Esophagus muscularis mucosa (tissue), 4 donors: ENCODE measurements at places on chromosomes 5 and 9.

GRCh38 chr9:86282979-86283535, 719 bp upstream of the ISCA1 start:
- H3K4me3 ChIP-seq: peak overlapping the region; percentile 93
- H3K36me3 ChIP-seq: no peaks in the 10 kb centered on the region
- DNase-seq: no peak

DNA sequence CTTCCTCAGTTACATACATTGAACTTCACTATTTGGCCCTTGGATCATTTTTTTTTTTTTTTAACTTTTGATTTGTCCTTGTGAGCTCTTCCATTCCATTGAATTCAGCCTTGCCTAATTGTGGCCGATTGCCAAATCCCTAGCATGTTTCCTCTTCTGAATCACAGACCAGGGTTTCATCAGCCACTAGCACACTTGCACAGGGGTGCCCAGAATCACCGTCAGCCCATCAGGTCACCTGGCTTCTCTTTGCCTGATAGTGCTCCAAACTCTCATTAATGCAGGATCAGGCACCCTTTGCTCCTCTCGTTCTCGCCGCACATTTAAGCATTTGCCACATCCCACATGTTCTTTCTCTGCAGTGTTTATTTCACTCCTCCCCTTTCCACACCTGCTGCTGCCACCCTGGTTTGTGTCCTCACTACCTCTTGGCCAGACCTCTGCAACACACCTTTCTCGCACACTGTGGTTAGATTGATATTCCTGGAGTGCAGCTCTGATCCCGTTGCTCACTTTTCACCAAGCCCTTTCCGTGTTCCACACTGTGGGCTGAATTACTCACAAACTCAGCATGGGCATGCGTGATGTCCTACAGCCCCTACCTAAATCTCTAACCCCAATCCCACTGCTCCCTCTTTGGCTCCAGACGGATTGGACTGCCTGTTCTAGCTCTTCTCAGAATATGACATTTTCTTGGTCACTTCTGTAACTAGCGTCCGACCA, 9.8 kb downstream of the PIK3R1 start:
- H3K27me3 ChIP-seq: no peaks in the 10 kb centered on the region
- DNase-seq: no peak

- H3K27me3 ChIP-seq: no peaks in the 10 kb centered on the region
- H3K4me3 ChIP-seq: no peak overlapping the region
- H3K27ac ChIP-seq: no peak overlapping the region
- H3K4me1 ChIP-seq: no peaks in the 10 kb centered on the region
Observed at GRCh38 chr9:138049085-138049778, 171.7 kb downstream of the CACNA1B start.

DNA sequence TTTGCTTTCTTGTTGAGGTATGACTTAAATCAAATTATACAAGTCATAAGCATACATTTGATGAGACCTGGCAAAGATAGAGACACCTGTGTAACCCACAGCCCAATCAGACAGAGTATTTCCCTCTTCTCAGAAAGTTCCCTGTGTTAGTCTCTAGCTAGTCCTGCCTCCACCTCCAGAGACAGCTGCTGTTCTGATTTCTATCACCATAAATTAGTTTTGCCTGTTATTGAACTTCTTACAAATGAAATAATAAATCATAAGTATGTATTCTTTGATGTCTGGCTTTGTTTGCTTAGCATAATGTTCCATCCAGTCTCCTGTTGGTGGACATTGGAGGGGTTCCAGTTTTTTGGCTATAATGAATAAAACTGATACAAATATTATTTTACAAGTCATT, 194.5 kb downstream of the ICE1 start:
- peaks cover 22% of the 10 kb centered on the region for H3K4me1 ChIP-seq
- H3K27ac ChIP-seq: no peak overlapping the region
- no peaks in the 10 kb centered on the region for H3K27me3 ChIP-seq
- no peaks in the 10 kb centered on the region for H3K36me3 ChIP-seq

DNA sequence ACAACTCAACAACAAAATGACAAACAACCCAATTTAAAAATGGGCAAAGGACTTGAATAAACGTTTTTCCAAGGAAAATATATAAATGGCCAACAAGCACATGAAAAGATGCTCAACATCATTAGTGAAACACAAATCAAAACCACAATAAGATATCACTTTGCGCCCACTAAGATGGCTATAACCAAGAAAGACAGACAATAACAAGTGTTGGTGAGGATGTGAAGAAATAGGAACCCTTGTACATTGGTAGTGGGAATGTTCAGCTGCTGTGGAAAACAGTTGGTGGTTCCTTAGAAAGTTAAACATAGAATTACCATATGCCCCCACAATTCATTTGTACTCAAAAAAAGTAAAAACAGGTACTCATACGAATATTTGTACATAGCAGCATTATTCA, 39.2 kb upstream of the WDR41 start:
- H3K4me3 ChIP-seq: no peak overlapping the region
- H3K4me1 ChIP-seq: no peaks in the 10 kb centered on the region
- no peak overlapping the region for H3K27ac ChIP-seq
- DNase-seq: no peak

DNA sequence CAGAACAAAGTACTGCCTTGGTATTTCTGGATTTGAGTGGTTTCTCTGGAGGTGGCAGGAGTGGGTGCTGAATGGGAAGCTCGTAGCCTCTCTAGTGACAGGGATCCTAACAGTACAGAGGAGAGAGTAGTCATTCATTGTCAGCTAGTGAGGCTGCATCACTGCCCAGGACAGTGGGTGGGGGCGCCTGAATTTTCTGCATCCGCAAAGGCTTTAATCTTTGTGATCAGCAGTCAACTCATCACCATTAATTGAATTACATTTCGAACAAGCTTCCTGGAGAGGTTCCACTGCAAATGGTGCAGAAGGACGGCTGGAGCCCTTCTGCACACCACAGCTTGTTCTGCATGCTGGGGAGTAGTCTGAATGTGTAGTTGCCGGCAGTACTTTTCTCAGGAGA, 77.5 kb downstream of the HSPA4 start:
- DNase-seq: no peak
- no peak overlapping the region for H3K4me3 ChIP-seq
- H3K36me3 ChIP-seq: no peaks in the 10 kb centered on the region
- no peaks in the 10 kb centered on the region for H3K27me3 ChIP-seq
- no peaks in the 10 kb centered on the region for H3K4me1 ChIP-seq
- H3K27ac ChIP-seq: no peak overlapping the region

- no peak overlapping the region for H3K27ac ChIP-seq
- no peaks in the 10 kb centered on the region for H3K4me1 ChIP-seq
- no peak overlapping the region for H3K4me3 ChIP-seq
- H3K27me3 ChIP-seq: no peaks in the 10 kb centered on the region
- DNase-seq: no peak
- no peaks in the 10 kb centered on the region for H3K36me3 ChIP-seq
Observed at GRCh38 chr5:118596255-118596654, 392.1 kb downstream of the DTWD2 start.

- no peaks in the 10 kb centered on the region for H3K4me1 ChIP-seq
- no peaks in the 10 kb centered on the region for H3K27me3 ChIP-seq
- no peak overlapping the region for H3K27ac ChIP-seq
- no peak overlapping the region for H3K4me3 ChIP-seq
- no peak for DNase-seq
Observed at GRCh38 chr5:179160584-179160983, 100.4 kb downstream of the ZNF354C start.

DNA sequence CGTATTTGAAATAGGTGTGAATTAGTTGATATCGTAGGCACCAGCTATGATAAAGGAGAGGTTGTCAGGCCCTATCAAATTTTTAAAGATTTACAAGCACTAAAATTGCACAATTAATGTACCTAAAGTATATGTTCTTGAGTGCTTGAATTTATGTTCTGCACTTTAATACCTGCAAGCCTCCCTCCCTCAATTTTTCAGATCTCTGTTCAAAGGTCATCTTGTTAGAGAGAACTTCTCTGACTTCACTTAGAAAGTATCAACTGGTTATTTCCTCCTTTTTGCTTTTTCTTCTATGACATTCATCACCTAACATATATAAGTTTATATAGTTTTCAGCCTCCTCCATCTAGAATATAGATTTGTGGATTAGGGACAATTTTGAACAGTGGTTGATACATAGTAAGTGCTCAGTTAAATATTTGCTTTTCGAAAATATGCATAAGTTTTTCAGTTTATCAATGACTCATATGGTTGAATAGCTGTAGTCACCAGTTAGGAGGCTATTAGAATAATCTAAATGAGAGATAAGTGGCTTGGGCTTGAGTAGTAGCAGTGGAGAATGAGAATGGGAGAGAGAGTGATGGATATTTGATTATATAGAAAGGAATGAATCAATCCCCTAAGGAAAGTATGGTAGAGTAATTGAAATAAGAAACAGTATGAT, 37.3 kb downstream of the LOX start:
- no peaks in the 10 kb centered on the region for H3K27me3 ChIP-seq
- no peak overlapping the region for H3K27ac ChIP-seq
- DNase-seq: no peak
- H3K4me1 ChIP-seq: no peaks in the 10 kb centered on the region
- H3K36me3 ChIP-seq: peaks cover 8% of the 10 kb centered on the region

DNA sequence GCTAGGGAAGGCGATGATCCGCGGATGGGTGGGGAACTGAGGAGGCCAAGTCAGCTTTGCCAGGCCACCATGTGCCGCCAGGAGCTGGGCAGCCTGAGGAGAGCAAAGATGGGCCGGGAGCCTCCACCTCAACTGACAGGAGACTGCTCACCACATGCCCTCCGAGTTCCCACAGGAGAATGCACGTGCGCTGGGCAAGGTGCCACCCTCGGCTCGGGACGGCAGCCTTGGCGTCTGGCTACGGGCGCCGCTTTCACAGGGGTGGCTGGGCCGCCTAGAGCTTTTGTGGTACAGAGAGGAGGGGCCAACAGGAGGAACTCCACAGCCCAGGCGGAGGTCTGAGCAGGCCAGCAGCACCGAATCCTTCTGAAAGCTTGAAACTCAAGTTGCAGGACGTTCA, 5.3 kb upstream of the TBC1D9B start:
- no peaks in the 10 kb centered on the region for H3K36me3 ChIP-seq
- H3K27ac ChIP-seq: no peak overlapping the region
- no peak for DNase-seq

- H3K27me3 ChIP-seq: no peaks in the 10 kb centered on the region
- H3K4me3 ChIP-seq: no peak overlapping the region
Observed at GRCh38 chr9:94798201-94798600, 71.7 kb downstream of the AOPEP start.

- no peaks in the 10 kb centered on the region for H3K4me1 ChIP-seq
- no peak overlapping the region for H3K4me3 ChIP-seq
- H3K27ac ChIP-seq: no peak overlapping the region
- H3K36me3 ChIP-seq: peaks cover 60% of the 10 kb centered on the region
Observed at GRCh38 chr9:365436-365835, 150.8 kb downstream of the DOCK8 start.

DNA sequence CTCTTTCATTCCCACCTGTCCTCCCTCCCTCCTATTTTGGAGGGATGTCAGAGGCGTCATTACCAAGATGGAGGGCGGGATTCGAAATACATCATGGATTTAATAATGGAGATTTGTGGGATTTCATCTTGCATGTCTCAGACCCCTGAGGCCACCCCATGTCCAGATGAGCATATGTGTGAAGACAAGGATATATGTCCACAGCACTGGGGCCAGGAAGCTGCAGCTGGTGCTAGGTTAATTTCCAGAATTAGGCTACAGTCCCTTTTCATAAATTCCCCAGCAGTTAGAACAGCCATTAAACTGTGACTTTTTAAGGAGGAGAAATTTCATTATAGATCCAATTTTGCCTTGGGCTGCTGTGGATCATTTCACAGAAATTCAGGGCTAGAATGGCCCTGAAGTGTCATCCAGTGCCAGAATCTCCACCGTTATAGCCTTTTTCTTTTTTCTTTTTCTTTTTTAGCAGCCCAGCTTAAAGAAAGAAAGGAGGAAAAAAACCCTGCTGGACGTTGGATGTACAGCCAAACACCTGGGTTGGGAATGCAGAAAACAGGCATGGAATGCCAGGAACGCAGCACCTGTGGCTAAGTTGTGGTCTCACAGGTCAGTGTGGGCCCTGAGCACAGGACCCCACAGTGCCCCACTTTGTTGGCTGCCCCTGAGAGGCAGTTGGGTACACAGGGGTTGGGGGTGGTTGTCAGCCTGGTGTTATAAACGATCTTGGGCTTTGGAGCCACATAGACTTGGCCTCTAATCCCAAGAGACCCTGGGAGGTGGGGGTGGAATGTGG, 50.2 kb upstream of the CXCL14 start:
- no peak overlapping the region for H3K27ac ChIP-seq
- no peak overlapping the region for H3K4me3 ChIP-seq
- no peaks in the 10 kb centered on the region for H3K36me3 ChIP-seq
- H3K4me1 ChIP-seq: peaks cover 4% of the 10 kb centered on the region
- H3K27me3 ChIP-seq: no peaks in the 10 kb centered on the region
- peak; percentile 66 for DNase-seq

- peaks cover 9% of the 10 kb centered on the region for H3K4me1 ChIP-seq
- no peak for DNase-seq
- H3K27ac ChIP-seq: no peak overlapping the region
- no peaks in the 10 kb centered on the region for H3K27me3 ChIP-seq
- no peak overlapping the region for H3K4me3 ChIP-seq
Observed at GRCh38 chr5:36656556-36656955, 50.1 kb downstream of the SLC1A3 start.

- H3K36me3 ChIP-seq: no peaks in the 10 kb centered on the region
- DNase-seq: no peak
- H3K27ac ChIP-seq: no peak overlapping the region
- no peaks in the 10 kb centered on the region for H3K4me1 ChIP-seq
- no peaks in the 10 kb centered on the region for H3K27me3 ChIP-seq
Observed at GRCh38 chr5:90071656-90072055, 337.9 kb downstream of the CETN3 start.

DNA sequence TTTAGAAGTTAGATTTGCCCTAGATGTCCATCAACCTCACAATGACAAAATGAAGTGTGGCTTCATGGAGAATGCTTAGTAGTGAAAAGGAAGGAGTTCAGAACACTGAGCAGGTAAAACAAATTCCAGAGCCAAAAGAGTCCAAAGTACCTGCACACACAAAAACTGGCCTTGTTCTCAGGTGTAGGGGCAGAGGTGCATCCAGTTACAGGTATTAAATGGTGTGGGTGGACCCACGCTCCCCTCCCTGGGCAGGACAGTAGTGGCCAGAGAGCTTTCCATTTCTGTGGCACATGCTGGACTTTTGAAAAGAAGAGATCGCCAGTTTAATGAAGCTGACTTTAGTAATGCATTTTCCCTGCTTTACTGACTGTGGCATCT, 47.2 kb downstream of the SECISBP2 start:
- no peak overlapping the region for H3K27ac ChIP-seq
- no peak for DNase-seq
- peaks cover 27% of the 10 kb centered on the region for H3K36me3 ChIP-seq

DNA sequence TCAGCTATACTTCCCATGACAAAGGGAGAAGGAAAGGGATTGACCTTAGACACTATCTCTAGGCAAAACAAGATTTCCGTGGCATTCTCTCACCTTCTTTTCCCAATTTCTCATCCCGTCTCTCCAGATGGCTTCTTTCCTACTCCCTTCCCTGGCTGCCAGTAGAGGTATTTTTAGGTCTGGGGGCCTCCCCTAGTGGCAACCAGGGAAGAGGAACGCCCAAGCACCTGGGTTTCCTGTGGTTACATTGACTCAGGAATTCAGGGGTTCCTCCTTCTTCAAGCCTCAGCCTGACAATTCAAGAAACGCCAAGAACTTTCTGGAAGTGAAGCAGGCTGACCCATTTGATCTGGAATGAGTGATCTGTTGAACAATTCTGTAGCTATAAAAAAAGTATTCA, 111.5 kb upstream of the OSMR start:
- H3K4me3 ChIP-seq: no peak overlapping the region
- no peak overlapping the region for H3K27ac ChIP-seq
- peak; percentile 72 for DNase-seq
- H3K27me3 ChIP-seq: no peaks in the 10 kb centered on the region

- H3K36me3 ChIP-seq: no peaks in the 10 kb centered on the region
- H3K27me3 ChIP-seq: no peaks in the 10 kb centered on the region
Observed at GRCh38 chr5:126953640-126954039, 76.7 kb downstream of the MARCHF3 start.
